T-helper 17 cell (primary cell): ENCODE measurements at places on chromosomes 1 and 21. TPM values are rescaled to one million over a fixed set of nuclear protein-coding genes. Genes with fewer than 3 reads are reported as not detected.

DLGAP3 gene
- total RNA-seq: 0.75 TPM

GRCh38 chr1:171158096-171158495 is 27.0 kb upstream of the FMO2 start:
- no peak overlapping the region for H3K4me3 ChIP-seq
- H3K27ac ChIP-seq: no peak overlapping the region
- no peaks in the 10 kb centered on the region for H3K36me3 ChIP-seq
- no peak for DNase-seq
- no peaks in the 10 kb centered on the region for H3K4me1 ChIP-seq

GRCh38 chr1:88763649-88764406 is 79.8 kb downstream of the PKN2 start:
- H3K4me3 ChIP-seq: no peak overlapping the region
- peaks cover 9% of the 10 kb centered on the region for H3K36me3 ChIP-seq
- DNase-seq: no peak
- no peak overlapping the region for H3K27ac ChIP-seq
- peaks cover 15% of the 10 kb centered on the region for H3K4me1 ChIP-seq

GRCh38 chr1:112536561-112536960 is 27.8 kb downstream of the WNT2B start:
- H3K4me1 ChIP-seq: peaks cover 2% of the 10 kb centered on the region
- peaks cover 6% of the 10 kb centered on the region for H3K36me3 ChIP-seq
- H3K27ac ChIP-seq: peak overlapping the region; percentile 37
- no peak overlapping the region for H3K4me3 ChIP-seq
- DNase-seq: no peak
- no peaks in the 10 kb centered on the region for H3K27me3 ChIP-seq

DNA sequence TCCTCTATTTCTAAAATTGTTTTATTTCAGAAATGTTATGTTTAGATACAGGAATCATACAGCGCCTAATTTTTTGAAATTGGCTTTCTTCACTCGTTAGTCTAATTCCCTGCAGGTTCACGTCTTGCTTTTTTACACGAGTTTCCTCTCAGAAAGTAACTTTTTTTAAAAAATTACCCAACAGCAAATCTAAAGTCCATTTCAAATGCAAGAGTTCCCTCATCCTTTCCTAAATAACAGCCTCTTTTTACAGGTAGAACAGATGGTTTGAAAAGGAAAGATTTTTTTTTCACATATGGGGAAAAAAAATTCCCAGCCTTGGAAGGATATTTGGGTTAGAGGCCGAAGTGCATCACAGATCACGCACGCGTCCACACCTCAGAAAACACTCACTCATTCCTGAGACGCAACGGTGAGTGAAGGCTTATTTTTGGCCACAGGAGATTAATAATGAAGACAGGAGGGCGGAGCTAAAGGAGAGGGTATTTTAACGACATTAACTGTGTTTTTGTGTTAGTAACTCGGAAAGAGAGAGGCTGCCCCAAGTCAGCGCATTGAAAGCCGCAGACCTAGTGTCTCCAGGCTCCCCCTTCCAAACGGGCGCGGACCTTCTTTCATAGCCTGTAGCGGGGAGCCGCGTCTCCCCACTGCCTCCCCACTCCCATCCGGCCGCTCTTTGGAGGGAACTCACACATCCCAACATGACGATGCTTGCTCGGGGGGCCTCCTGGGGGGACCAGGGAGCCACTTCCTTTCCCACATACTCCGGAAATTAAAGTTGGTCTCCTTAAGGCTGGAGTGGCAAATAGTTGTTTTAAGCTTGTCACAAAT is 969 bp upstream of the RIPK4 start:
- peak overlapping the region; percentile 45 for H3K27ac ChIP-seq
- DNase-seq: no peak
- H3K4me3 ChIP-seq: peak overlapping the region; percentile 84
- peaks cover 87% of the 10 kb centered on the region for H3K27me3 ChIP-seq

DNA sequence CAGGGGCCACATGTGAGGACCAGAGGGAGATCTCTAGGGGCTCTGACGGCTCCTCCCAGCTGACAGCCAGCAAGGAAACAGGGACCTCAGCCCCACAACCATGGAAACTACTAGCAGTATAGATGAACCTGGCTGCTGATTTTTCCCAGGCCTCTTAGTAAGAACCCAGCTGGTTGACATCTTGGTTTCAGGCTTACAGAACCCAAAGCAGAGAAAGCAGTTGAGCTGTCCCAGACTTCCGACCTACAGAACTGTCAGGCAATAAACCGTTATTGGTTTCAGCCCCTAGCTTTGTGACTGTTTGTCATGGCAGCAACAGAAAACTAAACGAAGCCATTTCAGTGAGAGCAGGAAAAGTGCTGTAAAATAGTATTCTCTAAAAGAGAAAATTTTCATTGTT is 36.4 kb downstream of the ETS2 start:
- H3K27ac ChIP-seq: no peak overlapping the region
- DNase-seq: no peak
- H3K36me3 ChIP-seq: no peaks in the 10 kb centered on the region
- no peak overlapping the region for H3K4me3 ChIP-seq

DNA sequence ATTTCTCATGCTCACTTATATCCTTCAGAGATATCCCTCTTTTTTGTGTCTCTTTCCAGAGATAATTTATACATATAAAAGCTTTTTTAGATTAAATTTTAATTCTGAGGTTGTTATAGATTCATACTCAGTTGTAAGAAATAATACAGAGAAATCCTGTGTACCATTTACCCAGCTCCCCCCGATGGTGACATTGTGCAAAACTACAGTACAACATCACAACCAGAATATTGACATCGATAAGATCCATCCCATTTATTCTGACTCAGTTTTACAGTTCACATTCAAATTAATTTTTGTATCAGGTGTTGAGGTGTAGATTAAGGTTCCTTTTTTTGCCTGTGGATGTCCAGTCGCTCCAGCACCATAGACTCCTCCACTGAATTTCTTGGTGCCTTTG is 14.3 kb downstream of the DMRTB1 start:
- H3K27ac ChIP-seq: no peak overlapping the region
- H3K4me3 ChIP-seq: no peak overlapping the region

BATF3 gene
- 0.34 TPM for total RNA-seq

PALMD gene
- not detected for total RNA-seq

DNA sequence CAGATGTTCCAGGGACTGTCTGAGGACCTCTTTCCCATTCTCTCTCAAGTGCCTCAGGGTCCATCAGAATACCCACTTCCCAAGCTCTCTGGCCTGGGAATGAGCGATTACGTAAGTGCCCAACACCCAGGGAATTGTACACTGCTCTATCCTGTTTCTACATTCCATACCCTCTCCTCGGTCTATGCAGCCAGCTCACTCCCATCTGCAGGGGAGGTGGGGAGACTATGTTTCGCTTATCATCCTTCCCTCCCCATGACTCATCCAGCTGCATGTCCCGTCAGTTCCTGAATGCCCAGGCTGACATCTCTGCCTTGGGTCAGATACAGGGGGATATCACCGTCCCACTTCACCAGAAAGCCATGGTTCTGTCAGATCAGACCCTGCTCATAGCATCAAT is 34.5 kb upstream of the CD1D start:
- DNase-seq: no peak
- H3K36me3 ChIP-seq: peaks cover 2% of the 10 kb centered on the region
- H3K27me3 ChIP-seq: no peaks in the 10 kb centered on the region
- H3K27ac ChIP-seq: no peak overlapping the region

TMCO4 gene
- total RNA-seq: 18.6 TPM

PADI2 gene
- 0.57 TPM for total RNA-seq

DNA sequence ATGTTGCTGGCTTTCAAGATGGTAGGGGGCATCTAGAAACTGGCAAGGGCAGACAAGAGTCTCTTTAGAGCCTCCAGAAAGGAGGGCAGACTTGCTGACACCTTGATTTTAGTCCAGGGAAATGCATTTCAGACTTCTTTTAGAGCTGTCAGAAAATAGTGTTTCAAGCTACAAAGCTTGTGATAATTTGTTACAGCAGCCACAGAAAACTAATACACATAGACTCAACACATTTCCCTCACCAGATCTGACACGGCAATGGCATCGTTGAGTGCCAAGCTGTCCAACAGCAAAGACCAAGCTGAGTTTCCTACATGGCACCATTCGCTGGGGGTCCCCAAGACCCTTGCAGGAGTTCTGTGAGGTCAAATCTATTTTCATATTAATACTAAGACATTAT is 62.0 kb downstream of the SLC9A1 start:
- no peaks in the 10 kb centered on the region for H3K36me3 ChIP-seq
- peaks cover 11% of the 10 kb centered on the region for H3K27me3 ChIP-seq
- H3K4me3 ChIP-seq: no peak overlapping the region
- H3K4me1 ChIP-seq: no peaks in the 10 kb centered on the region
- DNase-seq: no peak

GRCh38 chr1:225467193-225468020 is 39.6 kb upstream of the LBR start:
- no peaks in the 10 kb centered on the region for H3K36me3 ChIP-seq
- peak overlapping the region; percentile 93 for H3K4me3 ChIP-seq
- H3K27ac ChIP-seq: peak overlapping the region; percentile 97
- peak; percentile 67 for DNase-seq
- H3K4me1 ChIP-seq: peaks cover 42% of the 10 kb centered on the region
- no peaks in the 10 kb centered on the region for H3K27me3 ChIP-seq

- peak within 1 kb of the TSS; percentile 90 for H3K27ac ChIP-seq
- DNase-seq: peak; percentile 13
- peaks cover 39% of the 10 kb centered on the region for H3K27me3 ChIP-seq
- peak within 1 kb of the TSS; percentile 97 for H3K4me3 ChIP-seq
- H3K36me3 ChIP-seq: peaks cover 4% of the 10 kb centered on the region
These were observed at the start of gene GPR161 for GRCh38 chr1:168136709-168137514. GPR161 (minus strand) TSS chr1:168136930; CDS start chr1:168104850, 32,080 bp downstream.

DNA sequence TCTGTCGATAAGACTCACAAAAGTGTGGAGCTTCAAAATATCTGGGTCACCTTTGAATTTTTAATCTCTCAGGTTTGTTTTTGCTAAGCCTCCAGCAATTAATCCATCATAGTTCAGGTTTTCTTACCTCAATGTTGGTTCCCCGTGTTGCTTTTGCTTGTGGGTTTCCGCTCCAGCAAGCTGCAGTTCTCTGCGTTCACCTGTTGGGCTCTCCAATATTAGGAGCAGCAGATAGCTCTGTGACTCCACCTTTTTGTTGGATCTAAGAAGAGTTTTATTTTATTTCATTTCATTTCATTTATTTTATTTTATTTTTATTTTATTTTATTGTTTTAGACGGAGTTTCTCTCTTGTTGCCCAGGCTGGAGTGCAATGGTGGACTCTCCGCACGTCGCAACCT is 335.5 kb downstream of the COL11A1 start:
- no peaks in the 10 kb centered on the region for H3K27me3 ChIP-seq
- no peaks in the 10 kb centered on the region for H3K36me3 ChIP-seq
- no peak overlapping the region for H3K4me3 ChIP-seq
- no peaks in the 10 kb centered on the region for H3K4me1 ChIP-seq
- DNase-seq: no peak
- H3K27ac ChIP-seq: no peak overlapping the region

CLEC20A gene
- not detected for total RNA-seq

AMY1C gene
- not detected for total RNA-seq

- H3K27ac ChIP-seq: no peak overlapping the region
- H3K27me3 ChIP-seq: no peaks in the 10 kb centered on the region
- no peaks in the 10 kb centered on the region for H3K36me3 ChIP-seq
- H3K4me1 ChIP-seq: peaks cover 20% of the 10 kb centered on the region
- no peak for DNase-seq
These were observed 33.9 kb upstream of the LGALS8 start for GRCh38 chr1:236489710-236490377.

DNA sequence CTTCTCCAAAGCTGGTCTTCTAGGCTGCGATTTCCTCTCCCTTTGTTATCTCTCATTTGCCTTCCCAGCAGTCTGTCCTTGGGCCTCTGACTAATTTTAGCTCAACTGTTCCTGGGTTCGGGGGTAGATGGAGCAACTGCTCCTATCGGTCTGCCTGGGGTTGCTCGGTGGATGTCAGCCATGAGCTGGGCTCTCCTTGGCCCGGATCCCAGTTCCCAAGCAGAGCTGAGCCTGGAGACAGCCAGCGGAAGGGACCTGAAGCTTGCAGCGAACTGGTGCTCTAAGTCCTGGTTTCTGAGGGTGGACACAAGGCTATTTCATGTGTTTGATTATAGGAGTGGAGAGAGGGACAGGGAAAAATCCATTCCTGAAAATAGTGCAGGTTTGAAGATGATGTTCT is 423.0 kb downstream of the RPS6KC1 start:
- no peak overlapping the region for H3K27ac ChIP-seq
- H3K36me3 ChIP-seq: no peaks in the 10 kb centered on the region
- H3K4me1 ChIP-seq: no peaks in the 10 kb centered on the region
- H3K27me3 ChIP-seq: peaks cover 5% of the 10 kb centered on the region

DNA sequence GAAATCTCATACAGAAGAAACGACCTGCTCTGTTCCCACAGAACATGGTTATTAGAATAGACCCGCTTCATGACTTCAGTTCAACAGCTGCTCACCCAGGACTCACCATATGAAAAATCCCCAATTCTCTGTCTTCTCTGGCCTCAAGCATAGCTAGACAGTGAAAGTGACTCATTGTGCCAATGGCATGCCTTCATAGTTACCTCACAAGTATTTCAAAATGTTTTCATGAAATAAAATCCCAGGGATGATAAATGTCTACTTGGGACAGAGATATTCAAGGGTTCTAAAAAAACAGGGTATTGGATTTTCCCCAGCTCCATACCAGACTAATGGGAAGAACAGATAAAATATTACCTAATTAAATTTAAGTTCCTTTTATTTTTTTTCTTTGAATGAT is 82.3 kb downstream of the NOTCH2 start:
- peaks cover 34% of the 10 kb centered on the region for H3K4me1 ChIP-seq
- H3K36me3 ChIP-seq: peaks cover 22% of the 10 kb centered on the region
- peak overlapping the region; percentile 95 for H3K27ac ChIP-seq

ARMH1 gene
- 56.8 TPM for total RNA-seq

CR1L gene
- not detected for total RNA-seq

- no peaks in the 10 kb centered on the region for H3K27me3 ChIP-seq
- DNase-seq: no peak
- peaks cover 3% of the 10 kb centered on the region for H3K36me3 ChIP-seq
- no peak overlapping the region for H3K27ac ChIP-seq
- H3K4me1 ChIP-seq: peaks cover 5% of the 10 kb centered on the region
- H3K4me3 ChIP-seq: no peak overlapping the region
These were observed 216.8 kb upstream of the SGIP1 start for GRCh38 chr1:66317248-66317515.

- DNase-seq: no peak
- peaks cover 18% of the 10 kb centered on the region for H3K4me1 ChIP-seq
- H3K36me3 ChIP-seq: no peaks in the 10 kb centered on the region
- H3K27ac ChIP-seq: peak overlapping the region; percentile 91
- no peak overlapping the region for H3K4me3 ChIP-seq
These were observed 7.9 kb downstream of the AKT3 start for GRCh38 chr1:243842161-243842560.

GRCh38 chr1:175174309-175175102 is 18.1 kb downstream of the KIAA0040 start:
- no peaks in the 10 kb centered on the region for H3K27me3 ChIP-seq
- peaks cover 55% of the 10 kb centered on the region for H3K4me1 ChIP-seq
- H3K36me3 ChIP-seq: peaks cover 19% of the 10 kb centered on the region
- H3K4me3 ChIP-seq: no peak overlapping the region
- DNase-seq: no peak

GRCh38 chr1:245859493-245860114 is 647.5 kb downstream of the SMYD3 start:
- no peak overlapping the region for H3K4me3 ChIP-seq
- H3K4me1 ChIP-seq: no peaks in the 10 kb centered on the region
- peaks cover 10% of the 10 kb centered on the region for H3K36me3 ChIP-seq
- H3K27ac ChIP-seq: no peak overlapping the region
- no peak for DNase-seq
- H3K27me3 ChIP-seq: no peaks in the 10 kb centered on the region
